ENCODE measurements at places on chromosomes 13 and 19.
A peak's percentile ranks its signal among the peaks of the same experiment; 100 is the strongest.

- no peak for DNase-seq
Observed at GRCh38 chr19:7230826-7231225, 63.4 kb downstream of the INSR start.

- DNase-seq, result no peak
Observed at GRCh38 chr19:11067356-11068113, 21.7 kb upstream of the LDLR start.

DNA sequence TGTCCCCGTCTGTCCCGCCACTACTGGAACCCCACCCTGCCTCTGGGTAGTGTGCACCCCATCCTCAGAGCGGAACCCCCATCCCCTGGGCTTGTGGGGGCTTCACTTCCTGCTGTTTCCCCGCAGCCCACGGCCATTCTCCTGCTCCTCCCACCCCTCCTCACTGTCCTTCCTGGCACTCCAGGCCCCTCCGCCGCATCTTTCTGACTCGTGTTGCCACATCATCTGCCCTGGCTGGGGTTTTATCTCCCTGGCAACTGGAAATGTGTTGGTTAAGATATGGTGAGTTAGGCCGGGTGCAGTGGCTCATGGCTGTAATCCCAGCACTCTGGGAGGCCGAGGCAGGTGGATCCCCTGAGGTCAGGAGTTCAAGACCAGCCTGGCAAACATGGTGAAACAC, 37.3 kb downstream of the KDM4B start:
- no peak for DNase-seq

DNA sequence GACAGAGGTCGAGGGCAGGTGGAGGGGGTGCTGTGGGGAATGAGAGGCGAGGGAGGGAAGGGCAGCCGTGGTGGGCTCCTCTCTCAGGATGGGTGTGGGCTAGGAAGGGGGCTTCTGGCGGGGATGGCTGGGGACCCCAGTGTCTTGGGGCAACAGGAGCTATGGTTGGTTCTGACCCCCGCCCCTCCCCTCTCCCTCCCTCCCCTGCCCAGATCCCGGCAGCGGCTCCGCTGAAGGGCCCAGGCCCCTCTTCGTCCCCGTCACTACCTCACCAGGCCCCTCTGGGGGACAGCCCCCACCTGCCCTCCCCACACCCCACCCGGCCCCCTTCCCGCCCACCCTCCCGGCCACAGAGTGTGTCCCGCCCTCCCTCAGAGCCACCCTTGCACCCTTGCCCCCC, 19.3 kb upstream of the EHD2 start:
- DNase-seq, result no peak

DNA sequence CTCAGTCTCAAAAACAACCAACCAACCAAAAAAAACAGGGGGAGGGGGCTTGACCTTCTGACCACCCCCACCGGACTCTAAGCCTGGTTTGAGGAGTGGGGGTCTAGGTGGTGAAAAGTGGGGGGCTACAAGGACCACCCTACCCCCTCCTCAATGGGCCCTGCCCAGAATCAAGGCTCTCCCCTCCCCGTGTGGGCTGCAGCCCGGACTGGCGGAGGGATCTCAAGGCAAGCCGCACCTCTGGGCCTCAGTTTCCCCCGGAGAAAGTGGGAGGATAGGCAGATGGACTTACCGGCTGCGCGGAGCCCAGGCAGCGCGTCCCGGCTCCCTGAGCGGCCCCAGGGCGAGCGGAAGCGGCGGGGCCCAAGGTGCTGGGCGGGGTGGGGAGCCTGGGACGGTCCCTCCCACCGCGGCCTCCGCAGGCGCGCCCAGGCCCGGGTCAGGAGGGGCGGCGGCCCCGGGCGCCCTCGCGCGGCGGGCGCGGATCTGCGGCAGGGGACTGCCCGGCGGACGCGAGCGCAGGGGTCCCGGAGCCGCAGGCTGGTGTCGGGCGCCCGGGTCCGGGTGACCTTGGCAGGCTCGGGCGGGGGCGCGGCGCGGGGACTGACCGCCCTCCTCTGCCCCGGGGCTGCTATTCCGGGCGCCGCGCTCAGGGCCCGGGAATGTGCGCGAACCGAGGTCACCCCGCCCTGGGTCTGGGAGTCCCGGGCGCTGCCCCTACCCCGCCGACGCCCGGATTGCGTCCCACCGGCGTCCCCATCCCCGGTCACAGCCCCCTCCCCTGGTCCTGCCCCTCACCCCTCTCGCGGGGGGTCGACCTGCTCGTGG, at the start of gene ADAMTSL5:
Gene ADAMTSL5 (minus strand): TSS at position 349 of the 828 bp plus-strand sequence. CDS start 2,076 bp downstream, outside the sequence.
- DNase-seq, result no peak

DNA sequence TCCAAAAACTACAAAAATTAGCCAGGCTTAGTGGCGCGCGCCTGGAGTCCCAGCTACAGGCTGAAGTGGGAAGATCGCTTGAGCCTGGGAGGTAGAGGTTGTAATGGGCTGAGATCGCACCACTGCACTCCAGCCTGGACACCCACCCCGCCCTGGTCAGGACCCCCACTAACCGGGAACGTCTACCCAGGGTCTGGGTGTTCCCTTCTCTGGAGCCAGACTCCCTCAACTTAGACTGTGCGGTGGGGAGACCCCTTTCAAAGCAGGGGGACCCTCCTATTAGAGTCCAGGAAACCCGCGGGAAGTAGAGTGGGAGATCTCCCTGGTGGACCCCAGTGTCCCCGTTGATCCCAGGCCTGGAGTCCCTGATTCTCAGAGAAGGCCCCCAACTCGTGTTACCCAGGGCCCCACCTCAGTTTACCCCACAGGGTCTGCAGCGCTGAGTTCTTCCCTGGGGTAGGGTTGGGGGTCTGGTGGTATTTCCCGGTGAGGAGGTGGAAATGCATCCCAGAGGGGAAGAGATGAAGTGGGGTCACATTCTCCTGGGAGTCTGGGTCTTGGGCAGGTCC, 6.1 kb upstream of the ARRDC2 start:
- no peak for DNase-seq

DNA sequence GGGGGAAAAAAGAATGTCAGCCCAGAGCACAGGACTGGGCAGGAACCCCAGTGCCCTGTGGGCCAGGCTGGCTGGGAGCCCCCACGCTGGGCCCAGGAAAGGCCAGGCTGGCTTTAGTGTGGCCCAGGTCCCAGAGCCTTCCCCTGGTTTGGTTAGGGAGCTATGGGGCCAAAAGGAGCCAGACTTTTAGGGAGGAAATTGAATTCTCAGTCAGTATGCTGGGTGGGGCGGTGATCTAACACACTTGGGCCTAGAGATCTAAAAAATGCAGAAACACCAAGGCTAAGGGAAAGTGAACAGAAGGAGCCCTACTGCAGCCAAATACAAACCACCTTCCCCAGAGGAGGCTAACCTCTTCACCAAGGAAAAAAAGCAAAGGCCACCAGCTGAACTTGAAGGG, 137.5 kb downstream of the CRYL1 start:
- no peak for DNase-seq

DNA sequence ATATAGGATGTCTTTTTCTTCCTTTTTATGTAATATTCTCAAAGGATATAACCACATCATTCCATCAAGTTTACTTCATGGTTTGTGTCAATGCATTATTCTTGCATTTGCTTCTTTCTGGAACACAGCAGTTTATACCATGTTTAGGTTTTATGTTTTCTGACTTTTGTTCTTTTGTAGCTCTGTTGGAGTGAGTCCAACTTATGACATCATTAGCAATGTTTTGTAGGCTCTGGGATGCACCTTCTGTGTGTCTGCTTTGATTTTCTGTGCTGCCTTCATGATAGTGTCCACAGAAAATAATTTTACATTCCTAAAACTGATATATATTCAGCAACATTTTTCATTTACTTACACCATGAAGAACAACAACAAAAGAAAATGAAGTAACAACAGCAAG, 68.9 kb downstream of the SHISA2 start:
- DNase-seq, result no peak

GRCh38 chr19:4380254-4380727, 20.1 kb downstream of the SH3GL1 start:
- DNase-seq, result no peak

GRCh38 chr13:40787062-40787461, 2.3 kb upstream of the SLC25A15 start:
- no peak for DNase-seq

GRCh38 chr13:40271931-40272775, 394.3 kb downstream of the FOXO1 start:
- DNase-seq, result no peak

GRCh38 chr13:40345654-40346372, 320.6 kb downstream of the FOXO1 start:
- no peak for DNase-seq

- DNase-seq, result no peak
Observed at GRCh38 chr13:99526549-99526948, 25.3 kb downstream of the TM9SF2 start.

- DNase-seq, result no peak
Observed at GRCh38 chr13:59478908-59479307, 684.8 kb downstream of the DIAPH3 start.

- no peak for DNase-seq
Observed at GRCh38 chr13:40472427-40473220, 193.8 kb downstream of the FOXO1 start.

- DNase-seq, result no peak
Observed at GRCh38 chr13:112127564-112128330, 60.8 kb downstream of the SOX1 start.

GRCh38 chr19:6828306-6828697, 55.8 kb downstream of the VAV1 start:
- no peak for DNase-seq

DNA sequence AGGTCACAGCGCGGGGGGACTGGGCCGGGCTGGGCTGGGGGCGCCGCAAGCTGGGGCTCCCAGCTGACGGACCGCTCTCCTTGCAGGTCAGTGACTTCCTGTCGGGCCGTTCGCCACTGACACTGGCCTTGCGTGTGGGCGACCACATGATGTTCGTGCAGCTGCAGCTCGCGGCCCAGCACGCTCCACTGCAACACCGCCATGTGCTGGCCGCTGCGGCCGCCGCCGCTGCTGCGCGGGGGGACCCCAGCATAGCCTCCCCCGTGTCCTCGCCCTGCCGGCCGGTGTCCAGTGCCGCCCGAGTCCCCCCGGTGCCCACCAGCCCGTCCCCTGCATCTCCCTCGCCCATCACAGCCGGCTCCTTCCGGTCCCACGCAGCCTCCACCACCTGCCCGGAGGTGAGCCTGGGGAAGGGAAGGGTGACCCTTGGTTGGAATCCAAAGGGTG, 5.7 kb downstream of the MIDN start:
- DNase-seq, result peak; percentile 64

- DNase-seq, result no peak
Observed at GRCh38 chr19:40797963-40798682, 868 bp upstream of the EGLN2 start.
